ENCODE measurements at places on chromosomes 4 and X.

GRCh38 chrX:110759785-110760184 is 35.8 kb downstream of the CHRDL1 start:
- no peak for DNase-seq

GRCh38 chr4:83709627-83710026 is 173.7 kb downstream of the GPAT3 start:
- DNase-seq, result no peak

- no peak for DNase-seq
Observed at GRCh38 chr4:121669163-121669550, 27.6 kb downstream of the ANXA5 start.

DNA sequence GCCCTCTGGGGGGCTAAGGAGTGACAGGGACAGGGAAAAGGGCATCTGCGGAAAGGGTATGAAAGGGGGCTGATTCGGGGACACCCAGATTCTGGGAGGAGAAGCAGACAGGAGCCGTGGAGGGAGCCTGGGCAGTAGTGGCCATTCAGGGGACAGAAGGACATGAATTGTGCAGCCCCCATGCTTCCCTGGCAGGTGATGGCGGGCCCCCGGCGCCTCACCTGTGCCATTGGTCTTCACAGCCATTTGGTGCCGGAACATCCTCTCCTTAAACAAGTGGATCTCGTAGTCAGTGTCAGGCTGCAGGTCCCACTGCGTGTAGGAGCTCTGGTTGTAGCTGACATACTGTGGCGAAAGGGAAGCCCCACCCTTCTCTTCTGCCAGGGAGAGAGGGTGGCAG is 21.9 kb downstream of the L1CAM start:
- no peak for DNase-seq

GRCh38 chrX:130343411-130343810 is 3.7 kb downstream of the SLC25A14 start:
- DNase-seq, result no peak

GRCh38 chr4:136818811-136819330 is 713.4 kb downstream of the PCDH18 start:
- no peak for DNase-seq

DNA sequence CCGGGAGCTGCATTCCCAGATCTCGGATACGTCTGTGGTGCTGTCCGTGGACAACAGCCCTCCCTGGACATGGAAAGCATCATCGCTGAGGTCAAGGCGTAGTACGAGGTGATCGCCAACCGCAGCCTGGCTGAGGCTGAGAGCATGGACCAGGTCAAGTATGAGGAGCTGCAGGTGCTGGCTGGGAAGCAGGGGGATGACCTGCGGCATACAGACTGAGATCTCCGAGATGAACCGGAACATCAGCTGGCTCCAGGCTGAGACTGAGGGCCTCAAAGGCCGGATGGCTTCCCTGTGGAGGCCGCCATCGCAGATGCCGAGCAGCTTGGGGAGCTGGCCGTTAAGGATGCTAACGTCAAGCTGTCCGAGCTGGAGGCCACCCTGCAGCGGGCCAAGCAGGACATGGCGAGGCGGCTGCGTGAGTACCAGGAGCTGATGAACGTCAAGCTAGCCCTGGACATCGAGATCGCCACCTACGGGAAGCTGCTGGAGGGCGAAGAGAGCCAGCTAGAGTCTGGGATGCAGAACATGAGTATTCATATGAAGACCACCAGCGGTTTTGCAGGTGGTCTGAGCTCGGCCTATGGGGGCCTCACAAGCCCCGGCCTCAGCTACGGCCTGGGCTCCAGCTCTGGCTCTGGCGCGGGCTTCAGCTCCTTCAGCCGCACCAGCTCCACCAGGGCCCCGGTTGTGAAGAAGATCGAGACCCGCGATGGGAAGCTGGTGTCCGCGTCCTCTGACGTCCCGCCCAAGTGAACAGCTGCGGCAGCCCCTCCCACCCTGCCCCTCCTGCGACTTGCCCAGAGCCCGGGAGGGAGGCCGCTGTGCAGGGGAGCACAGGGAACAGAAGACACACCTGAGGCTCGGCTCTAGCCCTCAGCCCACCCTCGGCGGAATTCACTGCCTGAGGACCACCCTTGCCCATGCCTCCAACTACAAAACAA is 29.4 kb upstream of the GABRA3 start:
- DNase-seq, result no peak

DNA sequence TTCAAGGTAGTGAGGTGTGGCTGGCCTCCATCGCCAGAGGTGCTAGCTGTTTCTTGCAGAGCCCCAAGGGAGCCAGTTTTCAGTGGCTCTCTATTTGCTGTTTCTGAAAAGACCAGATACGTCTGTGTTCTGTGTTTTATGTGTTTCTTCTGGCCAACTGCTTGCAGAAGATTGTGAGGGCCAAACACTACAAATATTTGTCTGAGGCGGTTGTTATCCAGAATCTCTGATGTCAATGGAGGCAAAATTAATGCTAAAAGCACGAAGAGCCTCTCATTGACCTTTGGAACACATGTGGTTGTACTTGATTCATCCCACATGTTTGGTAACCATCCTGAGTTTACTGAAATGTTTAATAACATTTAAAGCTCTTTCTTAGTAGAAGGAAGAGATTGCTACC is 113.9 kb downstream of the CT47B1 start:
- no peak for DNase-seq

- no peak for DNase-seq
Observed at GRCh38 chr4:185309770-185310169, 86.0 kb downstream of the LRP2BP start.

DNA sequence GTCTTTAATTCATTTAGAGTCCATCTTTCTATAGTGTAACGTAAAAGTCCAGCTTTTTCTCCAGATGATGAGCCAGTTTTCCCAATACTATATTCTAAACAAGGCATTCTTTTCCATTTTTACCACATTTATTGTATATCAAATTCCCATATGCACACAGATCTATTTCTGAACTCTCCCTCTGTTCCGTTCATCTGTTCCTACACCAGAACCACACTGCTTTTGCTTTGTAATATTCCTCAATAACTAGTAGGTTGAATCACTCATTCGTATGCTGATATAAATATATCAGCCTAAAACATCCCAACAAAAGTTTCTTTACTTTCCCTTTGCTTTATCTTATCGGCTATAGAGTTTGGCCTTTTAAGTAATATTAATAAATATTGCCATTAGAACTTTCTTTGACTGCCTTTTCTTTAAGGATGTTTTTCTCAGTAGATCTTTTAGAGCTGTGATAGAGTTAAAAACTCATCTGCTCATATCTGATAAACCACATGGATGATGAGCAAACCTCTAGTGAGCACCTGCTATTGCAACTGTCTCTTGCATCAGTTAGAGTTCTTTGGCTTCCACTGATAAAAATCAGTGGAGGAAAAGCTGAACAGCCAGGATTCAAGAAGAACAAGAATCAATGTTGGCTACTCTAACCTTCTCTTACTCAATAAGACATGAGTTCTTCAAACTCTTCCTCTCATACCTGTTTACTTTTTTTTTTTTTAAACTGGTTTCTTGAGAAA is 13.1 kb upstream of the RPL34 start:
- DNase-seq, result no peak

DNA sequence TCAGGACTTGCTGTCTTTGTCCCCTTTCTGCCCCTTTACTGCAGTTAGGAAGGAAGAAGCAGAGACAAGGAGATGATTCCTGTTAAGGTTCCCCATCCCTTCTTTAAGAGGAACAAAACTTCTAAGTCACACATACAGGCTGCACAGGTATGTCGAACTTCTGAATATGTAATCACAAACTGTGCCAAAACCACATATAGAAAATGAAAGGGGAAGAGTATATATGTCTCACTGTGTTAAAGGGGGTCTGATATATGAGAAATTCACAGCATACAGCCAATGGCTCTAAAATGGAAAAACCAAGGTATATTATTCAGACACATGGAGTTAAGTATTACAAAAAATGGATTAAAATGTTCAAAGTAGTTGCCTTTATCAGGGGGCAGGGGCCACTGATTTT is 11.7 kb downstream of the CFAP97 start:
- no peak for DNase-seq

DNA sequence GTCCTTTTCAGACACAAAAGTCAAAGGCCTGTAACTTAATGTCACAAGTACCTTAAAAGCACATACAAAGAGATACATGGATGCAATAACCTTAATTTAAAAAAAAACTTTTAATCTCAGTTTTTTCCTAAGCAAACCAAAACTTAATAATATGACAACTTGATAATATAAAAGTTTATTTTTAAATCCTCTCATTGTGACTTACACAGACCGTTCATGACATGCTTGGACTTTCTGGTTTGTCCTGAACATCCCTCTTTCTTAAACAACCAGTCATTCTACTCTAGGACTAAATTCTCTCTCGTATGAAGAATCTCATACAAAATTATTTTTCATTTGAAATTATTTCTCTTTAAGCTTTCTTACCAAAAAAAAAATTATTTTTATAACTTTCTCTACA is 43.1 kb upstream of the CYP2U1 start:
- DNase-seq, result no peak

DNA sequence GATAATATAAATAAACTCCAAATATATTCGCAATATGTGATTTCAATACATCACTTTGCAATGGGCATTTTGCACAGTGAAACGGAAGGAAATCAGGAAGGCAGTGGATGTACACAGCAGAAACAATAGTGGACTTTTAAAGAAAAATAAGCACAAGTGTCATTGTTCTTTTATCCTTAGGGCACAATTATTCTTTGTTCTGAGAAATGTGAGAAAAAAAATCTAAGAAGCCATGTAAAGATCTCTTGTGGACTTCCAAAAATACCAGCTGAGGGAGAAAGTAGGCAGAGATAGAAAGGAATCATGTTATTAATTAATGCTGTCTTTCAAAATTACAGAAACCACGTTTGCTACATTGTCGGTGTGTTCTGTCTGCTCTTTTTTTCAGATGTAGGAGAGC is 17.6 kb upstream of the PRRG1 start:
- DNase-seq, result no peak

DNA sequence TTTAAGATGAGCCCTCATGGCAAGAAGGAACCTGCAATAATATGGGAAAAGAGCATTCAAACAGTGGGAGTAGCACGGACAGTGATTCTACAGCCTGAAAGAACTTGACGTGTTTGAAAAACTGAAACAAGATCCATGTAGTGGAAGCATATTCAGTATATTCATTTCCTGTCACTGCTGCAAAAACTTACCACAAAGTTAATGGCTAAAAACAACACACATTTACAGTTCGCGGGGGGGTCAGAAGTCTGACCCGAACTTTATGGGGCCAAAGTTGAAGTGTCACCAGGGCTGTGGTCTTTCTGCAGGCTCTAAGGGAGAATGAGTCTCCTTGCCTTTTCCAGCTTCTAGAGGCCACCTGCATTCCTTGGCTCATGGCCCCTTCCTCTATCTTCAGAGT is 52.6 kb upstream of the ARX start:
- no peak for DNase-seq

DNA sequence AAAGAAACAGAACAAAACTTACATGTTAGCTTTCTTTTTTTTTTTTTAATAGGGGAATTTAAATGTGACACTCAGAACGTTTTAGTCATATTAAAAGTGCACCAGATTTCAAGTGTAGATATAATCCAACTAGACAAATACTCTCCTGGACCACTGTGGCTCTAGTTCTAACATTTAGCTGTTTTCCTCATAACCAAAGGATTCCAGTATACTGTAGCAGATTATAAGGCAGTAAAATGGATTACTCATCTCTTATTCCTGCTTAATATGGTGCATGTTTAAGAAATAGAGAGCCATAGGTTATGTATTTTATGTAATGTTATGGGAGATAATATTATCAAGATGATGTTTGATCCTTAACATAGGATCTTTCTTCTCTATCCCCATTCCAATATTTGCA is 1339.5 kb upstream of the AGA start:
- DNase-seq, result no peak

DNA sequence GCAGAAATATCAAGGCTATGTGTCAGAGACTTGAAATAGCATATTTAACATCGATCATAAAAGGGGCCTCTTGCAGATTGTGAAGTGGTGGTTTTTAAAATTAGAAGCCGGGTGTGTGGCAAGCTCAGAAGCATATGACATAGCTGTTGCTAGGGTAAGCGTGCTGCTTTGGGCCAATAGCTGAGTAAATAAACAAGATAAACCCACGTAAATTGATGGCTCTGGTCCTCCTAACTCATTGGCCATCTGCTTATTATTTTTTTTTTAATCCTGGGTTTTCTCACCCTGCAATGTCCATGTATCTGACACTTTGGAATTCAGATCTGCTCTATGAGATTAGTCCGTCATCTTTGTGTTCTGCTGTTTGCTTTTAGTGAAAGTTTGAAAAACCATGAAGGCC is 32.6 kb upstream of the STOX2 start:
- DNase-seq, result no peak

DNA sequence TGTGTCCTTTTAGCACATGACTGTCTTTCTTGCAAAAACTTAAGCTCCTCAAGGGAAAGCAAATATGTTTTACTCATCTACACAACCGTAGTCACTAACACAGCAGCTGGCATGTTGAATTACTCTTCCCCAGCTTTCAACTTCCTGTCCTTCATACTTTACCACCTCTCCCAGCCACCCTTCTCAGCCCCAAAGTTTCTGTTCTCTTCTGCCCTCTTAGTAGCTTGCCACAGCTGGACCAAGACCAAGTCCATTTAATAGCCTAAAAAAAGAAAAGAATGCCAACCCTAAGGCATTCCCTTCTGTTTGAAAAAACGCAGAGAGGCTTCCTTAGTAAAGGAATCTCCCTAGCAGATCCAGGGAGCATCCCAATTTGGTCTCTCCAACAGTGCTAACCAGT is 36.8 kb downstream of the SRPX2 start:
- no peak for DNase-seq

DNA sequence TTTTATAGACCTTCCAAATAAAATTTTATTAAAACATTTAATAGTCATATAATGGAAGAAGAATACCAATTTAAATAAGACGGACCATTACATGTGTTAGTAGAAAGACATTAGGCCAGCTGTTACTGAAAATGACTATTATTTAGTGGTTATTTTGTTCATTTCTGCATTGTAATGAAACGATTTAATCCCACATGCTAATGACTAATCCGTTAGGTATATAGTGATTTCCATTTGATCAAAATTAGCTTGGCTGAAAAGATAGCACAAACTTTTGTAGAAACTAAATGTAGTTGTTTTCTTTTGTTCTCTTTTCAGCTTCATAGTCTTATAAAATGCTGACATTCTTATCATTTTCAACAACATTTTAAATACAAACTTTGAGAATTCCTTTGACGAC is 556.1 kb upstream of the TENM3 start:
- DNase-seq, result no peak

DNA sequence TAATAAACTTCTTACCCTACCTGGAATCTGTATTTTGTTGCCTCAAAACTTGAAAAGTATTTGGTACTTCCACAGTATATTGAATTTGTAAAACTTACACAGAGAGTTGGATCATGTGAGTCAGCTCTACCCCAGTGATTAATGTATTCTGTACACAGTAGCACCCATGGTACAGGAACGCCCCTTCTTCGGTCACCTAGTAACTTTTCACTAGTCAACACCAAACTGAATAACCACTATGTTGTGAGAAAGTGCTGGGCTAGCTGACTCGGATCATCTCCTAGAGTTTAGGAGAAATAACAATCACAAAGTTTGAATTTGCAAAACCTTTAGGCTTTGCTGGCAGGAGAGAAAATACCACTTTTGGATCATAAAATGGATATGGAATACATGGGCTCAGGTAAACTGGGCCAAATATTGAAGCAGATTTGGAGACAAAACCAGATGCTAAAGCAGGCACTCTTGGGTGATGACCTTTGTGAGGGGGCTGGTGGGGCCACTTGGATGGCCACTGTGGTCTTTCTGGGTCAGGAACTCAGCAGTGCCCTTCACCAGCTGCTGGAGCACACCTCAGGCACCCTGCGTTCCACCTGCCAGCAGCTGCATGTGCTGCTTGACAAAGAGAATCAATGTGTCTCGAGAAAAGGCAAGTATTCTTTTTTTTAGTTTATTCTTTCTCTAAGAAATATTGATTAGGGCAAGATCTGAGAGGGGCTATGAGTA is at the start of gene DTHD1:
DTHD1 (plus strand) TSS at position 233 of the 723 bp plus-strand sequence; CDS start at position 376, 143 bp downstream.
- no peak for DNase-seq

Measured in stimulated activated CD8-positive, alpha-beta memory T cell treated with anti-CD3 and anti-CD28 coated beads, Interleukin-4, amount 100 ng/mL, for 1 hour (primary cell).